ENCODE measurements at places on chromosomes 7 and 10. TPM values are rescaled to one million over a fixed set of nuclear protein-coding genes. Genes with fewer than 3 reads are reported as not detected.

The FIGNL1 gene
- total RNA-seq: 5.8 TPM

The PILRA gene
- total RNA-seq: 18.8 TPM

The LIPF gene
- not detected for total RNA-seq

The ZNF804B gene
- total RNA-seq: 0.19 TPM

The CXCL12 gene
- 99.5 TPM for total RNA-seq

The CPVL gene
- 133 TPM for total RNA-seq

The FGL2 gene
- total RNA-seq: 96.9 TPM

The GDF10 gene
- total RNA-seq: 1.1 TPM

The PLEKHS1 gene
- 0.41 TPM for total RNA-seq

GRCh38 chr7:254337-255037 is 35.5 kb upstream of the FOXL3 start:
- peak overlapping the region; percentile 11 for H3K27ac ChIP-seq
- H3K36me3 ChIP-seq: peaks cover 19% of the 10 kb centered on the region
- DNase-seq: no peak
- no peaks in the 10 kb centered on the region for H3K4me1 ChIP-seq

GRCh38 chr10:86312701-86313270 is 53.8 kb downstream of the GRID1 start:
- no peaks in the 10 kb centered on the region for H3K4me1 ChIP-seq
- H3K4me3 ChIP-seq: no peak overlapping the region
- no peaks in the 10 kb centered on the region for H3K36me3 ChIP-seq
- no peak for DNase-seq
- H3K27ac ChIP-seq: no peak overlapping the region
- no peaks in the 10 kb centered on the region for H3K27me3 ChIP-seq

- H3K27me3 ChIP-seq: no peaks in the 10 kb centered on the region
- peak; percentile 65 for DNase-seq
- H3K4me1 ChIP-seq: no peaks in the 10 kb centered on the region
- H3K36me3 ChIP-seq: no peaks in the 10 kb centered on the region
- H3K4me3 ChIP-seq: no peak overlapping the region
Measured at GRCh38 chr10:14259696-14260566, 70.8 kb downstream of the FRMD4A start.

DNA sequence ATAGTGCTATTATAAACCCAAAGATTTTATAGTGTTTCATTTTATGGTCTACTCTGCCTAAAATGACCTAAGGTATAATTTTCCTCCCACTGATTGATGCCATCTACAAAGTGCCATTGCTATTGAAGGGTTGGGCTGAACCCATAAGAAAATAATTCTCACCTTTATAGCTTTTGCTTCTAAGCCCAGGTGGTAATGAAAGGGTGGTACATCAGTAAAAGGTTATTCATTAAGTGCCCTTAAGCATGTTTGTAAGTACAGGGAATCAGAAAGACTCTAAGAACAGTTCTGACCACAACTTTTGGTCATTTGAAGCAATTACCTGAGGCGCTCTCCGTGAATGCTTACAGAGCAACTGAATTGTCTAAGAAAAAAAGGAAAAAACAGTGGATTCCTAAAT is 1247.3 kb downstream of the NXPH1 start:
- H3K4me1 ChIP-seq: no peaks in the 10 kb centered on the region
- no peaks in the 10 kb centered on the region for H3K36me3 ChIP-seq
- no peaks in the 10 kb centered on the region for H3K27me3 ChIP-seq
- no peak overlapping the region for H3K4me3 ChIP-seq
- no peak overlapping the region for H3K27ac ChIP-seq

DNA sequence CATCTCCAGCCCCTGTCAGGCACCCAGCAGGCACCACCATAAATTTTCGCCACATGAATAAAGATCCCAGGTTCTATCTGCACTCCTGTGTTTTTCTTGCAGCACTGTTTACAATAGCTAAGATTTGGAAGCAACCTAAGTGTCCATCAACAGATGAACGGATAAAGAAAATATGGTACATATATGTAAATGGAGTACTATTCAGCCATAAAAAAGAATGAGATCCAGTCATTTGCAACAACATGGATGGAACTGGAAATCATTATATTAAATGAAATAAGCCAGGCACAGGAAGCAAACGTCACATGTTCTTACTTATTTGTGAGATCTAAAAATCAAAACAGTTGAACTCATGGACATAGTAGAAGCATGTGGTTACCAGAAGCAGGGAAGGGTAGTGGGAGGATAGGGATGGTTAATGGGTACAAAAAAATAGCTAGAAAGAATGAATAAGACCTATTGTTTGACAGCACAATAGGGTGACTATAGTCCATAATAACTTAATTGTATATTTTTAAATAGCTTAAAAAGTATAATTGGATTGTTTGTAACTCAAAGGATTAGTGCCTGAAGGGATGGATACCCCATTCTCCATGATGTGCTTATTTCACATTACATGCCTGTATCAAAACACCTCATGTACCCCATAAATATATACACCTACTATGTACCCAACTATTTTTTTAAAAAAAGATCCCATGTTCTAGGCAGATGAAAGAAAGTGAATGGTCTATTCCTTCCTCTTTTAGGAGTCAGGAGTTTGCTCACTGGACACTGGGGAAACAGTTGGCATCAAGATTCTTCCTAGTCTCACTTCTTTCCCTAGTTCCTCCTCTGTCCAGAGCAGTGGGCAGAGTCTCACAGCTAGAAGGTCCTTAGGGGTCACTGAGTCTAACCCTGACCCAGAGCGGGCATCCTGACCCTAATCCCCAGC is 1.0 kb upstream of the NPFFR1 start:
- peaks cover 17% of the 10 kb centered on the region for H3K27me3 ChIP-seq
- H3K4me1 ChIP-seq: no peaks in the 10 kb centered on the region
- DNase-seq: no peak
- no peaks in the 10 kb centered on the region for H3K36me3 ChIP-seq
- H3K27ac ChIP-seq: no peak overlapping the region

DNA sequence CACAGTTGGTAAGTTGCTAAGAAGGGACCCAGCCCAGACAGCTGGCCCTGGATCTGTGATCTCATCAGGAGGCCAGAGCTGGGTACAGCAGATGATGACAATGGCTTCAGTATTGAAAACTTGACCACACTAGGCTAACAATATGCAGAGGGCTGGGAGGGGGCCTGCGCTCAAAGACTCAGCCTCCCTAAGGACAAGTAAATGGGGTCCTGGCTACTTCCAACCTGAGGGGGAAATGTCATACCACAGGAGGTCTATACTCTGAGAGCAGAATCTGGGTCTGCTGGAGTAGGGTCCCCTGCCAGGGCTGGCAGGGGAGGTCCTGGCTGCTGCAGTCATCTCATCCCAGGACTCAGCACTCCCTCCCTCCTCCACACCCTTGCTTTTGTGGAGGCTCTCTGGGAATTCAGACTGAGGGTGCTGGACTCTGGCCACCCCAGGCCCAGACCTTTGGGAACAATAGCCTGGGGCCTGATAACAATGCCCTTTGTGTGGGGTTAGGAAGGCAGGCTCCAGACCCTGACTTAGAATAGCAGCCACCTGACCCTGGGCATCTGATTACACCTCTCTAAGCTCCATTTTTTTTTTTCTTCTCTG is 1.4 kb downstream of the FXYD4 start:
- no peaks in the 10 kb centered on the region for H3K4me1 ChIP-seq
- no peak overlapping the region for H3K27ac ChIP-seq
- H3K4me3 ChIP-seq: peak overlapping the region; percentile 39
- H3K36me3 ChIP-seq: no peaks in the 10 kb centered on the region
- no peaks in the 10 kb centered on the region for H3K27me3 ChIP-seq
- DNase-seq: peak; percentile 15

- no peak overlapping the region for H3K27ac ChIP-seq
- H3K4me3 ChIP-seq: no peak overlapping the region
- H3K36me3 ChIP-seq: no peaks in the 10 kb centered on the region
Measured at GRCh38 chr7:138625084-138625848, 75.9 kb downstream of the SVOPL start.

DNA sequence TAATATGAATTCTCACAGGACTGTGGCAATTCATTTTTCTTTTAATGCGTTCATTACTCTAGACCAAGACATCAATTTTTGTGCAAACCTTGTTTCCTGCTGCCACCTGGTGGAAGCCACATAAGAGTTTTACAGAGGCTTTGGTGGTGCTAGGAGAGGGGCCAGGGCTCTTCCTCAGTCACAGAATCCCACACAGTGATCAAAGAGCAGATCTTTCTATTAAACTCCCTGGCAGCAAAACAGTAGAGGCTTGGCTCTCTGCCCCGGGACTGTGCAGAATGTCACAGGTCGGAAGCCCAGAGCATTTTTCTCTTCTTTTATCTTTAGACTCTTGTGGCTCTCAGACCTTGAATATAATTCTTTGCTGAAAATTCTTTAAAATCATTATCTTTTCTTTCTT is 506.4 kb upstream of the C7orf33 start:
- H3K27ac ChIP-seq: no peak overlapping the region
- H3K27me3 ChIP-seq: no peaks in the 10 kb centered on the region
- no peak overlapping the region for H3K4me3 ChIP-seq

GRCh38 chr10:100508691-100509150 is 10.9 kb downstream of the SEC31B start:
- no peak overlapping the region for H3K4me3 ChIP-seq
- H3K27me3 ChIP-seq: no peaks in the 10 kb centered on the region
- H3K36me3 ChIP-seq: no peaks in the 10 kb centered on the region
- H3K4me1 ChIP-seq: peaks cover 5% of the 10 kb centered on the region

DNA sequence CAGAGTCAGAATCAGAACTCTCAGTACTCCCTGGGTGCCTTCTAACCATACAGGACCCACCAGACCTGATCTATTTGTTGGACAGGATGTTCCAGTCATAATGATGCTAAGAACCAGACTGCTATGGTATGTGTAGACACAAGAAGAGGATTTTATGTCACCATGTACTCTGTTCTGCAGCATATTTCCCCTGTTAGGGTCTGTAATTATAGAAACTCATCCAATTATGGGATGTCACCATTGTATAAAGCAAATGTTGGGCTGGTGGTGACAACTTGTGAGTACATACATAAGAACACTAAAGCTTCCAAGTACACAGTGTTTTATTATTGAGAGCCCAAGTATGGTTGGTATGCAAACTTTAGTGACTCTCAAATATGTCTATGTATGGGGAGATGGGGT is 67.1 kb upstream of the AGBL3 start:
- DNase-seq: no peak
- H3K4me1 ChIP-seq: no peaks in the 10 kb centered on the region
- H3K4me3 ChIP-seq: no peak overlapping the region
- no peaks in the 10 kb centered on the region for H3K27me3 ChIP-seq

DNA sequence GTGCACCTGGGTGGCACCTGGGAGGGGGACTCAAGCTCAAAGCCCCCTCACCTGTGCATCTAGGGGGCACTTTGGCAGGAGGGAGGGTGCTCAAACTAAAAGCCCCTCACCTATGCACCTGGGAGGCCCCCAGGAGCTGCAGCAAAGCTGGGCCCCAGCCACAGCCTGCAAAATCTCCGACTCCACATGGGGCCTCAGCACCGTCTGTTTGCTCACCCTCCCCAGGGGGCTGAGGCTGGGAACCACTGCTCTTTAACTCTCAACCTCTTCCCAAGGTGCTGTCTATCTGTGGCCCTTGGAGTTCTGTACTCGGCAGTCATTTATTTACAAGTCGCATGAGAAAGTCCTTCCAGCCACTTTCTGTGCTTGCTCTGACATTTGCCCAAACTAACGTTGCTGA is 458.4 kb downstream of the DNAJB6 start:
- no peak for DNase-seq

DNA sequence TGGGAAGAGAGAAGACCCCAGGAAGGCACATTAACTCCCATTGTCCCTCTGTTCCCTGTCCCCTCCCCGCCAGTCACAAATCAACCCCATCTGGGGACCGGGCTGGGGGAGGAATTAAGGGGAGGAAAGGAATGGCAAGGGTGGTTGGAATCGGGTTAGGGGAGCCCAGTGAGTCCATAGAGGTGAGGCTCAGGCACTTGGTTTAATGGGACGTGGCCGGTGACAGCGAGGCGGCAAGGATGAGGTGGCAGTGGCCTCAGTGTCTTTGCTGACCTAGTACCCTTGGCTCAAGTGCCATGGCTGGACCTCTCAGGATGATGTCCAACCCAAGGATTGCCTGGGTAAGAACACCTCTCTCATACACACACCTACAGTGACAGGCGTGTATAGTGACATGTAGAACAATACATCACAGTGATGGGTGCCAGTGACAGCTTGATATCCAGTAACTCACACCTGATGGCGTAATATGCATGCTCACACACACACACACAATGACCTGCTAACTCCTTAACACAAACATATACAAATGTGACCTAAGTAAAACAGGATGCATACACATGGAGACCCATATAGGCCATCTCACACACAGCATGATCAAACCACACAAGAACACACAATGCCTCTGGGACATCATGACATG is 12.3 kb downstream of the KCNIP2 start:
- peak; percentile 1 for DNase-seq
- H3K27ac ChIP-seq: peak overlapping the region; percentile 65
- no peaks in the 10 kb centered on the region for H3K27me3 ChIP-seq
- H3K4me3 ChIP-seq: peak overlapping the region; percentile 61
- peaks cover 2% of the 10 kb centered on the region for H3K36me3 ChIP-seq
- H3K4me1 ChIP-seq: peaks cover 6% of the 10 kb centered on the region

GRCh38 chr10:124005991-124006392 is 87.4 kb downstream of the CHST15 start:
- H3K36me3 ChIP-seq: peaks cover 2% of the 10 kb centered on the region
- no peak overlapping the region for H3K27ac ChIP-seq
- no peak for DNase-seq
- H3K27me3 ChIP-seq: no peaks in the 10 kb centered on the region
- H3K4me3 ChIP-seq: no peak overlapping the region
- peaks cover 6% of the 10 kb centered on the region for H3K4me1 ChIP-seq

GRCh38 chr10:132444877-132445351 is 47.9 kb downstream of the PWWP2B start:
- no peak overlapping the region for H3K27ac ChIP-seq
- H3K4me1 ChIP-seq: no peaks in the 10 kb centered on the region
- H3K27me3 ChIP-seq: no peaks in the 10 kb centered on the region
- DNase-seq: peak; percentile 58
- no peaks in the 10 kb centered on the region for H3K36me3 ChIP-seq

DNA sequence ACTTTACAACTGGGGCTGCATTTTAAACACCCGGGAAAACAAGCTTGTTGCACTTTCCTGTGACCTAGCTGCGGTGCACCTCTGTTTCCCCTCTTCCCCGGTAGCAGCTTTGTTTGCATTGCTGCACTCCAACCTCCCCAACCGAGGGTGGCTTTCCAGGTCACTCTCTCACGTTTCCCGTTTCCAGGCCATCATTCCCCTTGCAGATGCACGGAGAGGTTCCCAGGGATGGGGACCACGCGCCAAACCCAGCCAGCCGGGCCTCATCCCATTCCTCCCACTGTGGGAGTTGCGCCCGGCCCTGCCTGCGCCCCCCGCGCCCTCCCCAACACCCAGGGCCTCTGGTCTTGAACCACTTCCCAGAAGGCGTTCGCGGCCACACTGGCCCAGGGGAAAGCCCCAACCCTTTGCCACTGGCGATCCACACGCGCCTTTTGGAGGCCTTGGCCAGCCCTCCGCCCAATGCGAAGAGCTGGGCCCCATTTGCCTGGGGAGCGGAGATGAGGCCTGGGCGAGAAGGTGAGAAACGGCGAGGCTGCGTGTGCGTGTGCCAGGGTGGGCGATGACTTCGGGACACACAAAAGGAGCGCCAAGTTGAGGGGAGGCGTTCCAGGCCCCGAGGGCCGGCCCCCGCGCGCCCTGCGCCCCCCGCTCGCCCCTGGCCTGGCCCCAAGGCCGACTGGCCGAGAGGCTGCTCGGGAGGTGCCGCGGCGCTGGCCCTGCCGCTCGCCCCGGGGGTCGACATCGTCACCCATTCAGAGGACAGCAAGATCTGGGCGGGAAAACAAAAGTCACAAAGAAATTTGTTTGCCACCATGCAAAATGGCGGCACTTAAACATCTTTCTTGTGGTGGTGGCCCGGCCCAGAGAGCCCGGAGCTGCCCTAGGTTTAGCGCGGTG is 15.9 kb downstream of the SKIDA1 start:
- H3K4me1 ChIP-seq: peaks cover 4% of the 10 kb centered on the region
- no peaks in the 10 kb centered on the region for H3K27me3 ChIP-seq
- no peak overlapping the region for H3K27ac ChIP-seq
- H3K36me3 ChIP-seq: no peaks in the 10 kb centered on the region
- peak; percentile 69 for DNase-seq
